ENCODE measurements at places on chromosomes 4 and X. TPM values are rescaled to one million over a fixed set of nuclear protein-coding genes. Genes with fewer than 3 reads are reported as not detected.

SRPX2 gene
- total RNA-seq = 65.9 TPM

DNA sequence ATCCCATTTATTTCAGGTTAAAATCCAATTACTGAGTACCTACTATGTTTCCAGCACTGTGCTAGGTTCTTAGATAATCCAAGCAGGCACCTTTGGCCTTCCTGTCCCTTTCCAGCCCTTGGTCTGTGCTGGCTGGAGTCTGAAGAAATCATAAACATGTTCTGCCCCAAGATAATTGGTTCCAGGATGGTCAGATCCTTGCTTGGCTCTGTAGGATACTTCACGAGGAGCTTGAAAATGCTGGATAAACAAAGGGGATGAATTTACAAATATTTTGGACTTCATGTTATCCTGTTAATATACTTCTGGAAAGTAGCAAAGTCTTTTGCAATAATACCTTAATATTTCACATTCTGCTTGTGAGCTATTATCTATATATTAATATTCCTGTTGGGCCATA lies 35.0 kb upstream of the FHL1 start:
- no peak for DNase-seq
- H3K27me3 ChIP-seq = no peaks in the 10 kb centered on the region
- H3K4me3 ChIP-seq = no peak overlapping the region
- H3K4me1 ChIP-seq = no peaks in the 10 kb centered on the region

GRCh38 chr4:25527034-25527433 lies 128.6 kb upstream of the SLC34A2 start:
- no peaks in the 10 kb centered on the region for H3K4me1 ChIP-seq
- DNase-seq = no peak
- no peaks in the 10 kb centered on the region for H3K27me3 ChIP-seq
- H3K27ac ChIP-seq = no peak overlapping the region
- H3K4me3 ChIP-seq = no peak overlapping the region

- H3K27me3 ChIP-seq = no peaks in the 10 kb centered on the region
- DNase-seq = no peak
- H3K27ac ChIP-seq = no peak overlapping the region
- no peak overlapping the region for H3K4me3 ChIP-seq
Measured at GRCh38 chrX:47170861-47171692, 22.6 kb upstream of the UBA1 start.

- H3K36me3 ChIP-seq = no peaks in the 10 kb centered on the region
- no peak overlapping the region for H3K4me3 ChIP-seq
- no peaks in the 10 kb centered on the region for H3K27me3 ChIP-seq
- no peak for DNase-seq
Measured at GRCh38 chr4:52172166-52172565, 121.1 kb downstream of the SPATA18 start.

DNA sequence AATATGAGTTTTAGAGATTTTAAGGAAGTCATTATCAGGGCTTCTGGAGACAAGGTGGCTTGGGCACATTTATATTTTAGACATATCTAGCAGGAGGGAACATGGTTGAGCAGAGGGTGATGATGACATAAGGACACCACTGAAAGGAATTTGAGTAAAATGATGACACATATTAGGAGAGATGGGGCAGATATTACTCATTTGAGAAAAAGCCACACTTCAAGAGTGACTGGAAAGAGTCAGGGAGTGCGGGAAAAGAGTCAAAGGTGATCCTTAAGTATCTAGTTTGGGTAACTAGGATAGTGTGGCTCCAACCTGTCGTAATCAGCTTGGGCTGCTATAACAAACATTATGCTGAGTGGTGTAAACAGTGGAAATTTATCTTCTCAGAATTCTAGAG lies 377.7 kb downstream of the PACRGL start:
- no peak for DNase-seq
- no peak overlapping the region for H3K4me3 ChIP-seq
- H3K4me1 ChIP-seq = no peaks in the 10 kb centered on the region

GRCh38 chr4:109616243-109616642 lies 56.2 kb downstream of the MCUB start:
- H3K4me1 ChIP-seq = no peaks in the 10 kb centered on the region
- no peak for DNase-seq
- no peak overlapping the region for H3K27ac ChIP-seq
- H3K36me3 ChIP-seq = no peaks in the 10 kb centered on the region
- H3K27me3 ChIP-seq = no peaks in the 10 kb centered on the region

DNA sequence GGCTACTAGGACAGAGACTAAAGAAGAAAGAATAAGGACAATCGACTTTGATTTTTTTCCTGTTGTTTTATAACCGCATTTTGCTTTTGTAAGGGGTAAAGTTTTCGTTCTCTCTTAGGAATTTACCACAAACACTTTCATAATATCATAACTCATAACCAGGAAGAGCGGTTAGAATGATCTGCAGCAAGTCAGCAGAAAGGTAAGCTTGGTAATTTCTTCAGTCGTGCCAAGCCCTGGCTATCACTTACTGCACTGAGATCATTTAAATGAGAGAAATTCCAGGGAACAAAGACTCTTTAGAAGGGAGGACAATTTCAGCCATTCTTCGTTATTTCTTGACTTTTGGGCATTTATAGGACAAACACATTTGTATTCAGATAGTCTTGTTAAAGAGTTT lies 258.1 kb downstream of the UNC5C start:
- no peak overlapping the region for H3K4me3 ChIP-seq
- DNase-seq = no peak
- H3K27me3 ChIP-seq = no peaks in the 10 kb centered on the region
- H3K27ac ChIP-seq = no peak overlapping the region
- peaks cover 18% of the 10 kb centered on the region for H3K4me1 ChIP-seq
- no peaks in the 10 kb centered on the region for H3K36me3 ChIP-seq

DNA sequence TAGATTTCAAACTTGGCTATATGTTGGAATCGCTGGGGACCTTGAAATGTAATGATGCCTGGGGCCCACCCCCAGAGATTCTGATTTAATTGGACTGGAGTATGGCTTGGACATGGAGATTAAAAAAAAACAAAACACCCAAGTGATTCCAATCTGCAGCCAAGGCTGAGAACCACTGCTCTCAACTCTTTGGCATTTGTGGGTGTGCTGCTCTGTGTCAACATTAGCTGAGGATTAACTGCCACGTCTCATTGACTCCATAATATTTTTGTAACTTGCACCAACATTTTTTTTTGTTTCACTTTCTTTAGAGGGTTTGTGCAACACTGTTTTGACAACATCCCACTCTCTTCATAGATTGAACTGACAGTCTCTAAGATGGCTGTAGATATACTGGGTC lies 41.1 kb upstream of the PDK3 start:
- DNase-seq = no peak
- H3K4me1 ChIP-seq = no peaks in the 10 kb centered on the region
- H3K36me3 ChIP-seq = no peaks in the 10 kb centered on the region
- H3K27me3 ChIP-seq = 0 out of 2 replicates have a peak, but pooled peaks cover 3% of the 10 kb centered on the region

- DNase-seq = peak; percentile 38
- no peaks in the 10 kb centered on the region for H3K4me1 ChIP-seq
- H3K4me3 ChIP-seq = no peak overlapping the region
- no peaks in the 10 kb centered on the region for H3K36me3 ChIP-seq
Measured at GRCh38 chr4:87150498-87151261, 69.7 kb downstream of the KLHL8 start.

SHROOM2 gene
- total RNA-seq = 0.17 TPM

Data from PC-9 (cell line).